ENCODE measurements at places on chromosomes 12 and 14. TPM values are rescaled to one million over a fixed set of nuclear protein-coding genes. Genes with fewer than 3 reads are reported as not detected.

MTHFD1 gene
- 222 TPM for total RNA-seq

- DNase-seq, result no peak
- no peak overlapping the region for H3K27ac ChIP-seq
- no peaks in the 10 kb centered on the region for H3K27me3 ChIP-seq
- H3K36me3 ChIP-seq, result peaks cover 25% of the 10 kb centered on the region
These were observed 86.5 kb downstream of the ATP2B1 start for GRCh38 chr12:89622115-89622514.

DNA sequence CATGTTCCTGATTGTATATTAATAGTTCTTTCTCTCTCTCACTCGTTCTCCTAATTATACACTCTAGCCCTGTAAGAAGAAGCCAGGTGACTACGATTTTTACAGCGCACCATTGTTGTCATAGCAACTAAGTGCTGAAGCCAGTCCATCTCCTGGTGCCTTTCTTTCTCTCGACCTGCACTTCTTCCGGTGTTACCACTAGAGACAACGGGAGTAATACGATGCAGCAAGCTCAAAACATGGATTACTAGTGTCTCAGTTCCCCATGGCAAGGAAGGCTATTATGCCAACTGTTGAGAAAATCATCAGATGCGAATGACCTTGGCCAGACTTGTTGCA is 40.8 kb upstream of the DCD start:
- H3K27ac ChIP-seq, result no peak overlapping the region
- peaks cover 42% of the 10 kb centered on the region for H3K27me3 ChIP-seq
- no peak overlapping the region for H3K4me3 ChIP-seq
- no peaks in the 10 kb centered on the region for H3K4me1 ChIP-seq

- DNase-seq, result no peak
- H3K4me3 ChIP-seq, result no peak overlapping the region
- no peak overlapping the region for H3K27ac ChIP-seq
- H3K36me3 ChIP-seq, result no peaks in the 10 kb centered on the region
- no peaks in the 10 kb centered on the region for H3K27me3 ChIP-seq
These were observed 22.8 kb upstream of the SRRM4 start for GRCh38 chr12:118958520-118958919.

GRCh38 chr12:46409342-46409741 is 36.8 kb upstream of the SLC38A2 start:
- no peak for DNase-seq
- peaks cover 18% of the 10 kb centered on the region for H3K4me1 ChIP-seq
- H3K27me3 ChIP-seq, result no peaks in the 10 kb centered on the region
- no peaks in the 10 kb centered on the region for H3K36me3 ChIP-seq
- no peak overlapping the region for H3K4me3 ChIP-seq
- H3K27ac ChIP-seq, result no peak overlapping the region

DNA sequence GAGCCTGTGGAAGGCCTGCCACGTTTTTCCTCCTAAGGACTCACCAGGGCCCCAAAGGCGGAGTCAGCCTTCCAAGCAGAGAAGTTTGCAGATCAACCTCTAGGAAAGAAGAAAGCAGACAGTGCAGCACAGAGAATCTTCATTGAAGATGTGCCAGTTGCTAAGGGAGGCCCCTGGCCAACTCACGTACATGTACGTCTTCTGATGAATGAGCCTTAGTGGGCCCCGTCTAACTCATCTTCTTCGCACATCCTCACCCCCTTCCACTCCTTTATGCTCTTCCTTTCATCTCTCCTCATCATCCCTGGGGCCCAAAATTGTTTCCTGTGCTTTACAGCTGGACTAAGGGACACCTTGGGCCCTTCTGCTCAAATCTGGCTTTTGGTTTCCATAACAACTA is 703.0 kb upstream of the TBX3 start:
- H3K27me3 ChIP-seq, result no peaks in the 10 kb centered on the region
- H3K4me1 ChIP-seq, result no peaks in the 10 kb centered on the region
- H3K36me3 ChIP-seq, result no peaks in the 10 kb centered on the region
- H3K4me3 ChIP-seq, result no peak overlapping the region
- no peak for DNase-seq

All from activated CD4-positive, alpha-beta T cell treated with anti-CD3 and anti-CD28 coated beads for 36 hours (primary cell).